ENCODE measurements at places on chromosomes 4 and X.

GRCh38 chr4:89410687-89411086, 103.1 kb upstream of the GPRIN3 start:
- DNase-seq: peak; percentile 52

DNA sequence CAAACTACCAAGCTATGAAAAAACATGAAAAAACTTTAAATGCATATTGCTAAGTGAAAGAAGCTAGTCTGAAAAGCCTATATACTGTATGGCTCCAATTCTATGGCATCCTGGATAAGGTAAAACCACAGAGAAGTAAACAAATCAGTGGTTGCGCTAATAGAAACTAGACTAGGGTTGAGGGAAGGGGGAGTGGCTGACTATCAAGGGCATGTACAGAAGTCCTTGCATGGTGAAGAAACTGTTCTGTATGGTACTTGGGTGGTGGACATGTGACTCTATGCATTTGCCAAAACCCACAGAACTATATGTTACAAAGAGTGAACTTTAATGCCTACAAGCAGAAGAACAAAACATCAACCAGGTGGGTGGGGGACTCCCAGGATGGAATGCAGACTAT, 96.8 kb downstream of the MTMR1 start:
- DNase-seq: no peak

- no peak for DNase-seq
Measured at GRCh38 chrX:2135421-2135820, 365.4 kb downstream of the DHRSX start.

DNA sequence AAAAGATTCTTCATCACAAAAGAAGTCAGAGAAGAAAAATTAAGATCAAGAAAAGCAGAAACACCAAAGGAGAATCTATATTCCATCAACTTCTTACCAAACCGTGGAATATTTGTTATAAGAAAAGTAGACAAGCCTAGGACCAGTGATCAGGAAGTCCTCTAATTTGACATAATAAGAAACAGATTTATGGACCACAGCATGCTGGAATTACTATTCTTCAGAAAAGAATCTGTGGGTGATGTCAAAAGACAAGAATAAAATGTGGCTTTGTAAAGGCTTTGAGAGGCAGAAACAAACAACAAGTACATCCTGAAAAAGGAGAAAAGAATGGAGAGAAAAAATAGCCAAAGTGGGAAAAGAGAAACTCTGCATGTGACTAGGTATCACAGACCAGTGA, 123.3 kb downstream of the SLC10A7 start:
- no peak for DNase-seq

DNA sequence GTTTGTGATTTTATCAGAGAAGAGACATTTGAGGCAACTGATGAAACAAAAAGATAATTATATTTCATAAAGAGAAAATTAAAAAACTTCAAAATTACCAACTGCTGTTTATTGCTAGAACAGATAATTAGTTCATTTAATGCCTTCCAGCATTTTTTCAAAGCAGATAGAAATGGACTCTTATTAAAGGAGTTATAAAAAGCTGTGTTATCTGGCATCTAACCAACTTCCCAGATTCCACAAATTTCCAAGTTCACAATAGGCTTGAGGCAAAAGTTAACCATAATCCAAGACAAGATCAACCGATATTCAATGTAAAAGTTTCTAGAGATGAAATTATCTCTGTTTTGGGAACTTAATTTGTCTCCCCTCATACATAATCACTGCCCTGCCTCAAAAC, 152.4 kb downstream of the TSPAN5 start:
- no peak for DNase-seq

DNA sequence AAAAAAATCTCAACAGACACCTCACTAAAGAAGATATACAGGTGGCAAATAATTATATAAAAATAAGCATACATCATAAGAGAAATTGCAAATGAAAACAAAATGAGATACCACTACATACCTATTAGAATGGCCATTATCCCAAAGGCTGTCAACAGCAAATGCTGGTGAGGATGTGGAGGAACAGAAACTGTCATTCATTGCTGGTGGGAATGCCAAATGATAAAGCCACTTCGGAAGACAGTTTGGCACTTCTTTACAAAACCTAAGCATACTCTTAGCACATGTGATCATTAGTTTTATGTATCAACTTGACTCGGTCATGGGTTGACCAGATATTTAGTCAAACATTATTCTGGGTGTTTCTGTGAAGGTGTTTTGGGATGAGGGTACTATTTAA, 13.5 kb upstream of the MANBA start:
- DNase-seq: no peak

DNA sequence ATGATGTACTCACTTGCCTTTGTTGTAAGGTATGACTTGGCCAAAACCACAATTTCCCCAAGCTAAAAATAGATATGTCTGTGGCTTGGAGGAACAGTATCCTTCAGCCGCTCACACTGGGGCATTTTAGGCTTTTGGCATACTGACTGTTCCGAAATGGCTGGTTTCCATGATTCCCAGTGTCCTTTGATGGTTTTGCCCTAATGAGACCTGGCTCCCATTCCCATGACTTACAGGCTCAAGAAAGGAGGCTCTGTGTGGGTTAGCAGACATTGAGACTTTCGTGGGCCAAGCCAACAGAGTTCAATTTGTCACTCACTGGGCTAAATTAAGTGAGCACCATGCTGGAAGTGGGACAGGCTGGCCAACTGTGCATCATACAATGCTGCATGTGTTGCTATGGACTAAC, 150.6 kb downstream of the CEP135 start:
- no peak for DNase-seq

DNA sequence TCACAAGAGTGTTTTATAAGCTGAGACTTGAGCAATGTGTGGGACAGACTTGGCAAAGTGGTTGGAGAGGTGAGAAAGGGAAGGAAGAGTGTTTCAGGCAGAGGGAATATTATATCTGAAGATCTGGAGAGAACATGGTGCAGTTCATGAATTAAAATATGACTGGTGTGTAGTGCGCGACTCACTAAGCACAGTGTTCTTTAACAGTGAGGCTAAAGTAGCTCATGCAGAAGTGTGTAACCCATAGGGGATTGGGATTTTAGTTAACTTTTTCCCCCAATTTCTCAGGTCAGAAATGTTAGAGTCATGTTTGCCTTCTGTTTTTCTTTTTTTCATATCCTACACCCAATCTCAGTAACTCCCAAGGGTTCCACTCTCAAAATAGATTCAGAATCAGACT, 9.7 kb downstream of the MTHFD2L start:
- DNase-seq: no peak

DNA sequence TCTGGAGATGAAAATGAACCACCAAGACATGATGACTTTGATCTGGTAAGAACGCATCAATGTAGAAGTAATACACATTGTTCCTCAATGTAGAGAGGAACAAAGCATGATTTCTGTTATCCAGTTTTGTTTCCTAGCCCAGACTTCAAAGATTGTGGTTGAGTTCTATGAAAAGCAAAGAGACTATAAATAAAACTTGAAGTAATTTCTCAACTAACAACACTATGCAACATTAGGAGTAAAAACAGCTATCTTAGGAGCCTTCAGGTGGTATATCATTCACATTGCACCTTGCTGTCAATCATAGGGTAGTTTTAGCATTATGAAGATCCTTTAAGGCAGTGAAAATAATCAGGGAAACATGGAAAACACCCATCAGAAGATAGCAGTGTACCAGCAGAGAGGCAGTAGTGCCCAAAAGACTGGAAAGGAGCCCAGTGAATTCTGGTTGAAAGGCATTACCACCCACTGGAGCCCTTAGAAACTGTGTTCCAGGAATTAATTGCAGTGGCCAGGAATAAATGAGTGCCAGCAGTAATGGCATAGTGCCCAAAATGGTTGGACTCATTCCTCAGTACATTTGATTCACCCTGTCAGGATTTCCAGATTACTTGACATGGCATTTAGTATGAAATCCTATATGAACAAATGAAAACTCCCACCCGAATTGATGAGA, 300.7 kb upstream of the CXXC4 start:
- no peak for DNase-seq
